ENCODE measurements at places on chromosomes 4 and X.

DNA sequence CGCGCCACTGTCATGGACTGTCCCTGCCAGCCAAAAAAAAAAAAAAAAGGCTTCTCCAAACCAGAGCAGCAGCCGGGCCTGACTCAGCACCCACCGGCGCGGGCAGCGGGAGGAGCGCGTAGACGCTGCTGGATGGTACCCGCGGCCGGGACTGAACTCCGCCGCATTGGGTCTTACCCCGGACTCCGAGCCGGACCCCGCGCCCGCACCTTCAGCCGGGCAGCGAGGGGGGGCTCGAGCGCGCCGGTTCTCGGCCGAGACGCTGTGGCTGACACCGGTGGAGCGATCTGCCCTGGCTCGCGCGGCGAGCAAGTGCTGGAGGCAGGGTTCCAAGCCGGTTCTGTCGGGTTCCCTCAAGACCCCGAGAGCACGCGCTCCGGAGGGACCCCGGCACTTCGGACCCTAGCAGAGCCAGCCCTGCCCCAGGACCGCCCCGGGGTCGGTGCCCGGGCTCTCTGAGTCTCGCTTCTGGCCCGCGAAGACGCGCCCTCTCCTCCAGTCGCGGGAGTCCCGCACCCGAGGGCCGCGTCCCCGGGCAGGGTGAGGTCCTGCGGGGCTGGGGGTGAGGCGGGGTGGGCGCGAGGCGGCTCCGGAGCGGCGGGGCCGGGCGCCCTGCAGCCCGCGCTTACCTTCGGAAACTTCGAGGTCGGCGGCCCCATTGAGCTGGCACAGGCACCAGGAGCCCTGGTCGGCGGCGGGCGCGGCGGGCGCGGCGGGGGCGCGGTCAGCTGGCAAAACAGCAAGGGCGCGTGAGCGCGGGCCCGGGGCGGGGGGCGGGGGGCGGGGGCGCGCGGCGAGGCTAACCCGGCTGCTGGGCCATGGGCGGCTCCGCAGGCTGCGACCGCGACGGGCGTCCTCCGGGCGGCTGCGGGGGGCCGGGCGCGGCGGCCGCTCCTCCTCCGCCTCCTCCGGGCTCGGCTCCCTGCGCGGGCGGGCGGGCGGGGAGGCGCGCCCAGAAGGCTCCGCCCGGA is 11.8 kb upstream of the MAN2B2 start:
- DNase-seq: peak; percentile 52

DNA sequence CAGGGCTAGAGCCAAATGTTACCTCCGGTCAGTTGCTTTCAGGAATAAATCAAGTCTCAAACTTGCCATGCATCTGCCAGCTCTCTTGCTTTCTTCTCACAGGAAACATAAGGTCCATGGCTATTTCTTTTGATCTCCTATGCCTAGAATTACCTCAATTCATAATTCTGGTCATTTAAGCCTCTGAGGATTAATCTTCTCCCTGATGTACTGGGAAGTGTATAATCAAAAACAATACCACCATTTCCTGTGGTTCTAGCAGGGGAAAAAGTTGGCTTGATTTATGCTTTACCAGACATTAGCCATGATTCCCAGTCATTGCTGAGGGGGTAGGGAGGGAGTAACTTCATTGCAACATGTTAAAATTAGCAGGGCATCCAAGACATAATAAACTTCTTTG is 268.7 kb upstream of the EMCN start:
- DNase-seq: no peak

- no peak for DNase-seq
Observed at GRCh38 chr4:72286185-72286584, 254.4 kb downstream of the NPFFR2 start.

GRCh38 chr4:59455751-59456150 is 1744.4 kb upstream of the ADGRL3 start:
- DNase-seq: no peak

DNA sequence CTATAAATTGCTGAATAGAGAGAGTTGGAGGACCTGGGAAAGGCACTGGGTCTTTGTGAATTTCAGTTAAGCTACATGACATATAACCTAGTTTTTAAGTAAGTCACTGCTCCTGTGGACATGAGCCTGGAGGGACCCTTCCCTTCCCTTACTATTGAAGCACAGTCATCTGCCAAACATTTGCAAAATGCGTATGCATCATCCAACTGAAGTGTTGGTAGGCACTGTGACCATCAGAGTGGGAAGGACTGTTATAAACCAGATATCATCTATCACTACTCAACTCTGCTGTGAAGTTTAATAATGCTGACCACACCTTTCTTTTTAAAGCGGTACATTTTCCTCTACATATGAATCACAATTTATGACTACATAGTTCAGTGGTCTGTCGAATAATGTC is 5.2 kb downstream of the GABRA3 start:
- no peak for DNase-seq

DNA sequence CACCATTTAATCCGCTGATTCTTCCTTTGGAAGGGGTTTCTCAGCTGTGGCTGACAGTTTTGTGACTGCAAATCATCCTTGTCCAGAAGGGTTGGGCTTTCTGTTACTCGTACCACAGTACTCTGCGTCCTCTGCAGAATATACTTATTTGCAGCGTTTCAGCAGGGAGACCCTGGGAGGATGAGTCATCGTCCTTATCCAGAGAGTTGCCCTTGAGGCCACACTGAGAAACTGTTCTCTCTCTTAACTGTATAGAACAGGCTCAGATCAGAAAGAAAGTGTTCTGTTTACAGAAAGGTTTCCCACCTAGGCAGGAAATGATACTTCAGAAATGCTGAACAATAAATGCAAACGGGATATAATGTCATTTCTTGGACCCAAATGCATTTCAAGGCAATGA is 47.8 kb upstream of the DDX53 start:
- DNase-seq: no peak

GRCh38 chrX:20361890-20362262 is 95.2 kb upstream of the RPS6KA3 start:
- peak; percentile 19 for DNase-seq

GRCh38 chrX:96182366-96182765 is 502.3 kb upstream of the DIAPH2 start:
- peak; percentile 13 for DNase-seq

DNA sequence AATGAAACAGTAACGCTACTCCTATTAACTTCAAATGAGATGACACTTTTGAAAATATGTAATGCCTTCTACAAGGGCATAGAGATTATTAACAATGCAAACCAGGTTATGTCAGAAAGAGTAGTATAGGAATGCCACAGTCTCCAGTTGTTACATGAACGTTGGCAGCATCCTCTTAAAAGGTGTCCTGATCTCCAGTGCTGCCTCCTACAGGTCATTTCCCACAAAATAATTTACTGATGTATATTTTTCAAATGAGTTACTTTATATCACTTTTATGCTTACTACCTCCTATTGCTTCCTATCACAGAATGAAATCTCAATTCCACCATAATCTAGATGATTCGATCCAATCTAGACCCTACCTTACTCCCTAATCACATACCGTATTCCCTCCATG is 195.2 kb upstream of the EPHA5 start:
- DNase-seq: peak; percentile 18

- no peak for DNase-seq
Observed at GRCh38 chr4:8383451-8384160, 56.9 kb downstream of the ACOX3 start.

DNA sequence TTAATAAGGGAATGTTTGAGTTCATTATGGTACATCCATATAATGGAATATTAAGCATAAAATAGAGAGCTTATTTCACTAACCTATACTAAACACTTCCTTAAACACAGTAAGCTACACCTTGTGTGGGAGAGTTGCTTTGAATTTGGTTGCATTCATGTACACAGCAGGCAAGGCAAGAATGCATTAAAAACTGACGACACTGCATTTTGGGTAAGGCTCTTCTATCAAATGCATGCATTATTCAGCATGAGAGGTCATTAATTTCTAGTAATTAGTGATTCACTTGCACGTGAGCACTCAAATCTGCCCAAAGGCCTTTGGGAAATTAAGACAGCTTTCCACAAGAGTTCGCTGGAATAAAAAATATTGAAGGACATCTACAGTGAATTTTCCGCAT is 8.8 kb upstream of the C1GALT1C1 start:
- no peak for DNase-seq

DNA sequence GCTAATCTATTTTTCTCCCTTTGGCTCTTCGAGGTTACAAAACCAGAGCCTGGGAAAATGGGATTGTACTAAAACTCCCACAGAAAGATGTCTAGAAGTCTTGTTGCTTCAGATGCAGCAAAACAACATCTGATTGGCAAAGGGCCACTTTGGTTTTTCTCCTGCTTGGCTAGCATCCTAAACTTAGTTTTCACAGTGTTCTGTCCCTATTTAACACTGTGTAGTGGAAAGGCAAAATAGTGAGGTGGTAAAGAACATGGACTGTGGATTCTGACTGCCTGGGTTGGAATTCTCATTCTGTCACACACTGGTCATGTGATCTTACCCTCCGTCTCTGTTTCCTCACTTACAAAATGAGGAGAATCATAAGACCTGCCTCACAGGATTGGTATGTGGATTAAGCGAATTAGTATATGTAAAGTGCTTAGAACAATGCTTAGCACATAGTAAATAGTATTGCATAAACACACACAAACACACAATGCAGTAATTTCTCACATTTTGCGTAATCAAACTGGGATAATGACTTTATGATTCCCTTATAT is 23.5 kb downstream of the TIGD2 start:
- DNase-seq: no peak

DNA sequence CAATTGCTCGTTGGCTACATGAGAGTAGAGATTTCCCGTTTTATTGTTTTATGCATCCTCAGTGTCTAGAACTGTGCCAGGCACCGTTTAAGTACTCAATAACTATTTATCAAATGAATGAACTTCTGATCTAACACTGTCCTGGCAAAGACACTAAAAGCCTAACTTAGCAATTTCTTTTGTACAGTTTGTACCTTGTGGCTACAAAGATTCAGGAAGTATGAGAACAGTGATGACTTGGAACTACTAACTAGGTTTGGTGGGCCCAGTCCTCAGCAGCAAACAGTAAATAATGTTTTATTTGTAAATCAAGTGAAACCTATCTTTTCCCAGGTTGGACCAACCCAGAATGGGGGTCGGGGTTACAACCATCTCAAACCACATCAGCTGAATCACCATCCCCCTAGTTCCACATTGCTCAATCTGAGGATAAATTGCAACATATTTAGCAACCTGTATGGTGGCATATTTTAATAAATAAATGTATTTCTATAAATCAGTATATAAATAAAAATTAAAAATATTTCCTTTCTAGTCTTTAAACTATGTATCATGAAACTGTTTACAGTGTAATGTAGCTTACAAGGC is 12.3 kb upstream of the SCRG1 start:
- no peak for DNase-seq

- no peak for DNase-seq
Observed at GRCh38 chr4:136754810-136755530, 777.3 kb downstream of the PCDH18 start.
